ENCODE measurements at places on chromosomes 4 and X.

- DNase-seq = no peak
These were observed 21.3 kb downstream of the QDPR start for GRCh38 chr4:17490575-17491059.

GRCh38 chr4:8070736-8071718 is 87.6 kb downstream of the ABLIM2 start:
- DNase-seq = no peak

DNA sequence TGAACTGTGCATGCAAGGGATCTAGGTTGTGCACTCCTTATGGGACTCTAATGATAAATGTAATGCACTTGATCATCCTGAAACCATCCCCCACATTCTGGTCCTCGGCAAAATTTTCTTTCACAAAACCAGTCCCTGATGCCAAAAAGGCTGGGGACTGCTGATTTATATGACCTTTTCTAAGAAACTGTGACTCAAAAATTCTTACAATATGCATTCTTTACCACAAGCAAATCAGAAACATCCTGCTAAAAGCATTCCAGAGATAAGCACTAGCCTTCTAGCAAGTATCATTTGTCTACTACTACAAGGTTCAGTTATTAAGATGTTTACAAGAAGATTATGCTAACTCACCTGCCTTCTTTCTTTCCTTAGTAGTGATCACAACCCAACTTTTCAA is 166.5 kb upstream of the PCDH7 start:
- DNase-seq = peak; percentile 5

DNA sequence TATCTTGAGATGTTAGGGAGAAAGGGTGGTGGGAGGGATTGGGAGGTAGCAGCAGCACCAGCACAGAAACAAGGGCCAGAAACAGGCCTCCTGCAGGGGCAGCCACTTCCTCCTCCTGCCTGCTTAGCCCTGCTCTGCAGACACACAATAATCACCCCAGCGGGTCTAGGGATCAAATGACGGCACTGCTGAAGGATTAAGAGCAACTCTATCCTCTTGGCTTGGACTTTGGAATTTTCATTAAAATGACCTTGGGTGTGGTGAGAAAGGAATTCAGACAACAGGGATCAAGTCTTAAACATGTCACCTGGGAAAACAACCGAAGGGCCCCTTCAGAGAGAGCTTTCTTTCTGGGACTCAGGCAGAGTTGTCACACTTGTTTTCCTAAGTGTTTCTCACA is 353.4 kb downstream of the SPRY1 start:
- no peak for DNase-seq

DNA sequence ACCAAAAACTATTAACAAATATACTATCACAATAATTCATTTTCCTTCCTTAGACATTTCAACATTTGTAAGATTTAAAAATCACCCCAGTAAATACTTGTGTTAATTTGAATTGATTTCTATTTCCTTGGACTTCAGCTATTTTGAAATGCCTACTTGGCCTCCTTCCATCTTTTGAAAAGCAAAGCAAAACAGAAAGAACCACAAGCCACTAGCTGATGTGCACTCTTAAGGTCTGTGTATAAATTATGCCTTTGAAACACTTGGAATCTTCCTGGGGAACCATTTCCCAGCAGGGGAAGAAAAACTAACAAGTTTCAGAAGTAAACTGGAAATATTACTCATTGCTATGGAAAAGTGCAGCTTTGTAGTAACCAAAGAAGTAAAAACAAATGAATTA is 139.8 kb downstream of the CLCN4 start:
- DNase-seq = peak; percentile 13

- DNase-seq = no peak
These were observed 108.3 kb upstream of the TEX13A start for GRCh38 chrX:105328773-105329172.

DNA sequence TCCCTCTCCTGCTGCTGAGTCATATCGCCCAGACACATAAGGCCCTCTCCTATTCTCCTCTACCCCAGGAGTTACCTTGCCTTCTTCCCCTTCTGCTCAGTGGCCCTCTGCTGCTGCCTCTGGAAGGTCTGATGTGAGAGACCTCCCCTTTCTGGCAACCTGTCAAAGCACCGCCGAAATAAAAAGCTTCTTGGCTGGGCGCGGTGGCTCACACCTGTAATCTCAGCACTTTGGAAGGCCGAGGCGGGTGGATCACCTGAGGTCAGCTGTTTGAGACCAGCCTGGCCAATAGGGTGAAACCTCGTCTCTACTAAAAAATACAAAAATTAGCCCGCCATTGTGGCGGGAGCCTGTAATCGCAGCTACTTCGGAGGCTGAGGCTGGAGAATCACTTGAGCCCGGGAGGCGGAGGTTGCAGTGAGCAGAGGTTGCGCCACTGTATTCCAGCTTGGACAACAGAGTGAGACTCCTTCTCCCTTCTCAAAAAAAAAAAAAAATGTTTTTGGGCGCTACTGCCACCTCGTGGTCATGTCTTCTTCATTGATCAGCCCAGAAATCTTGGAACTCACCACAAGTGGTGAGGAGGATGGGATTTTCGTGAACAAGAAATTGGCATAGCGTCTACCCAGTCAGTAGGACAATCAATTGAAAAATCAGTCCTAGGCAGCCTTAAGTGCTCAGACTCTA is 8.6 kb upstream of the ZXDA start:
- DNase-seq = peak; percentile 49

GRCh38 chr4:40656201-40656863 is 26.7 kb upstream of the RBM47 start:
- DNase-seq = no peak

DNA sequence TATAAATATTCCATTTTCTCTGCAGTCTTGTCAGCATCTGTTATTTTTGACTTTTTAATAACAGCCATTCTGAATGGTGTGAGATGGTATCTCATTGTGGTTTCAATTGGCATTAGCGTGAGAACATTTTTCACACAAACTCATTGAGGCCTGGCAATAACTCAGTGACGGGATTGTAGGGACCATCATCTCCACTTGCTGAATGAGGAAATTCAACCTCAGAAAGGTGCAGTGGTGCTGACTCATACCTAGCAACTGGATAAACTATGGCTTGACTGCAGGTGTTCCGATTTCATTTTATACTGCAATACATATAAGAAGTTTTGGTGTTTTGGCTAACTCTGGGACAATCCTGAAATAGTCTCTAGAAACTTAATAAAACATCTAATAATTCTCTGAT is 88.3 kb upstream of the DDIT4L start:
- DNase-seq = no peak

DNA sequence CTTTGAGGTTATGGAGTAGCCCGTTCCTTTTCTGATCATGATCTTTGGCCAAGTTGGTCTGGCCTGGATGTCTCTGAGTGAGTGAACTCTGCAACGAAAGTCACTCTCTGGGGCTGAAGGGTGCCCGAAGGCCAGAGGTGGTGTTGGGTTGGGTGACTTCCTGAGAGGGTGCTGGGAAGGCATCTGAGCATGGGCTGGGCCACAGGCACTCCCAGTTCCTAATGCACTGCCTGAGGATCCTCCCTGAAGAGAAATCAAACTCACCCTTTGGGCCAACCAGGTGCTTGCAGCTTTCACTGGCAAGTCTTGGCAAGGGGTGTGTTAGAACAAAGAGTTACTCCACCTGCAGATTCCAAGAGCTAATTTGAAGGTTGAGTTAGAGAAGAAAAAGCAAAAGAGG is 66.4 kb upstream of the SCML1 start:
- no peak for DNase-seq

DNA sequence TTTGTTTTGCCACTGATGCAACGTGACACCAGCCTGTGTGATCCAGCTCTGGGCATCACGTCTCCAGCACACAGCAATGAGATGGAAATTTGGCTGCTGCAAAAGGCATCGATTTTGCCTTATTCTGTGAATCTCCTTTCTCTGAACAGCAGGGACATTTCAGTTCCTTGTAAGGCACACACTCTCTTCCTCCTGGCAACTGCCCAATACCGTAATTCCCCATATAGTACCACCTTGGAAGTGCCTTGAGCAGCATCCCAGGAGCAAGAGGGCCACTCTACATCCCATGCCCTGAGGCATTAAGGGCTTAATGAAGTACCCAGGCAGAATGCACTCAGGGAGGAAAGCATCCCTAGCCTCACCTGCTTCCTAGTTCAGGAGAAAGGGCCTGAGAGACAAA is 10.5 kb upstream of the MAMLD1 start:
- DNase-seq = peak; percentile 46

DNA sequence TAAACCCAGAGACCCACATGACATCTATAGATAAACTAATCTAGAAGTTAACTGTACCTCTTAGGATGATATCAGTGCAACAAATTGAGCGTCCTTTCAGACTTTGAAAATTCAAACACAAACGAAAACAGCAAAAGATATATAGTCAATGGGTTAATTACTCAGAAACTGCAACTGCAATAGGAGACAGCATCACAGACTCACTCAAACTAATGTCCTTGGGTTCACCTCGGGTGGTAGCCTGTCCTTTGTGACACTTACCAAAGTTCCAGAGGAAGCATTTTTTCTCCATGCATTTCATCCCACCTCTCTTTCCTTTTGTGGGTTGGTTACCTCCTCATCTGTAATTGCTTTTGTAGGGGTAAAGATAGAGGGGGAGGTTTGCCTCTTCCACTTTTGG is 9.7 kb downstream of the GC start:
- DNase-seq = no peak

- DNase-seq = peak; percentile 73
These were observed 235.6 kb upstream of the JADE1 start for GRCh38 chr4:128573781-128574508.

GRCh38 chr4:18440527-18441202 is 419.1 kb upstream of the LCORL start:
- DNase-seq = no peak
